ENCODE measurements at places on chromosomes 4 and X.

- DNase-seq = no peak
Observed at GRCh38 chr4:159349332-159349731, 246.5 kb downstream of the RAPGEF2 start.

DNA sequence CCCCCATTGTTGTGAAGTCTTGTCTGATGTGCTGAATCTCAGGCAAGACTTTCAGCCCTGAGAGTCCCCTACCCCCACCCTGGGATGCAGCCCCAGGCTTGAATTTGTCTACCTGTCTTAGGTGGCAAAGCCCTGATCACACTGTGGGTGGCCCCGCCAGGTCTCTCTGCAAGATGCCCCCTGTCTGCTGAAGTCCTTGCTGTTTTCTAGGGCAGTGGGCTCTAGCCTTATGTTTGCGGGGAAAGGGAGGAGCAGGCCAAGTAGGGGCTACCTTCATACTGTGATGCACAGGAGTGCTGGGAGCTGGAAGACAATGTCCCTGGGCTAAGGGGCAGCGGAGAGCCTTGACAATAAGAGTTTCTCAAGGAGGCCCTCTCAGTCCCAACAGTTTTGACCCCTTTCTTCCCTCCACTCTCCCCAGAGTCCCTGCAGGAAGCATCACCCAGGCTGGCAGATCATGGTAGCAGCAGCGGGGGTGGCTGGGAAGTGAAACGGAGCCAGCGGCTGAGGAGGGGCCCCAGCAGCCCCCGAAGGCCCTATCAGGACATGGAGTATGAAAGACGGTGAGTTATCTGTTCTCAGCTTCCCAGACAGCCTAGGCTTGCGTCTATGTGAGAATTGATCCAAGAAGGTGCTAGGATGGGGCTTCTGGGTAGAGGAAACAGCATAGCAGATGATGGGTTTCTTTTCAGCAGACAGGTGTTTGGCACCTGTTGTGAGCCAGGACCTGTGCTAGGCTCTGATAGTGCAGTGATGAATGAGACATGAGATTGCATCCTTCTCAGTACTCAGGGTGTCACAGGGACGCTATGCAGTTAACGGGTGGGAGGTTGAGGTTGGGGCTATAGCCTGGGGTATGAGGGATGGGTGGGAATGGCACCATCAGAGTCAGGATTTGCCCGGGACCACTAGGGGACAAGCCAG, 2.2 kb downstream of the RBM10 start:
- DNase-seq = no peak

DNA sequence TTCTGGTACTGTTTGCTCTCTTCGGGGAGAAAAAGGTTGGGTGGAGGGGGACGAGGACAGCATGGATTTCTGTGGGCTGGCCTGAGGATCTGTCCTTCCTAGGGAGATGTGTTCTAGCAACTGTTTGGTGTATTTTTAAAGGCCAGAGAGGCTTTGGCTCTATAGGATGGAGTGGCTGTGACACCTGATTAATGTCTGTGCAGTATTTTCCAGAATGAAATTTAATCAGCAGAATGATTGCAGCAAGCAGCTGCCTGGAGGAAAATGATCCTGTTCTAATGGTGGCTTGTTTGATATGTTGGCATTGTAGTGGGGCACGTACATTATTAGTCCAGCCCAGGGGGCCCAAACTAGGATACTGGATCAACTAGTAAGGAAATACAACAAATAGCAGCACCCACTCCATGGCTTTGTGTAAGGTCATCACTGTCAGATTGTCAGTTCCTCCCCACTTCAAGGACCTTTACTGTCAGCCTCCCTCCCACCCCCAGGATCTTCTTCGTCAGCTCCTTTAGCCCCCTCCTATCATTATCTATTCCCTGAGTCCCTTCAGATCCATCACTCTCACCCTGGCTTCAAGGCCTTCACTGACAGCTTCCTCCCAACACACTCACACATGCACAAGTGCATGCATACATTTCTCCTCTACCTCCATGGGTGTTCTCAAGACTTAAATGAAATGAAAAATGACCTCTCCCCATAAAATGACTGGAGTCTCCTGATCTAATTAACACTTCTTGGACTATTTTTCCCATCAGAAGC, 10.4 kb upstream of the TMEM255A start:
- no peak for DNase-seq

DNA sequence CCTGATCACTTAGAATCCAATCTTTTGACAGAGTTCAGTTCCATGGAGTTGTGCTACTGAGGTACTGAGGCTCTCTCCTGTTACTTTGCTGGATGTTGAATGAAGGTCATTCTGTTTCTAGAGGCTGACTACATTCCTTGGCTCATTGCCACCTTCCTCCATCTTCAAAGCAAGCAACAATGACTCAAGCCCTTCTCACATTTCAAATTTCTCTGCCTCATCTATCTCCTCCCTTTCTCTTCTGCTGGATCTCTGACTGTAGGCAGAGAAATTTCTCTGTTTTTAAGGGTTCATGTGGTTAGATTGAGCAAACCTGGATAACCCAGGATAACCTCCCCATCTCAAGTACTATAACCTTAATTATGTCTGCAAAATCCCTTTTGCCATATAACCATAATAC, 775.4 kb downstream of the STPG2 start:
- DNase-seq = no peak

DNA sequence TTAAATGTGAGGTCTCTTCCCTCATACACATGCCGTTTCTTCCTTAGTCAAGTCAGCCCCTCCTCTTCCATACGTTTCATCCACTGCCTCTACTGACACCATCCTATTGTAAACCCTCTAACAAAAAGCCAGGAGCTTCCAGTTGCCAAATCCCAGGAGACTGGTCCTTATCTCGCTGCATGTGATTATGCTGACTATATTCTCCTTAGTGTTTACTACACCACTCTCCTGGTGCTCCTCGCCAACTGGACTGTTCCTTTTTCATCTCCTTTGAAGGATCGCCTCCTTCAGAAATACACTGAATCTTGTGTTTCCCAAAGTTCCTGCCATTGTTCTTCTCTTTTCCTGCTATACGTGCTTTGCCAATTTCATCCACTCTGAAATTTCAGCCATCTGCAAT, 27.7 kb downstream of the MAML3 start:
- no peak for DNase-seq

GRCh38 chrX:115390078-115390477, 100.6 kb downstream of the LUZP4 start:
- DNase-seq = no peak

- no peak for DNase-seq
Observed at GRCh38 chr4:8316911-8317351, 47.4 kb downstream of the HTRA3 start.

GRCh38 chr4:6340446-6341015, 70.9 kb downstream of the WFS1 start:
- DNase-seq = no peak

DNA sequence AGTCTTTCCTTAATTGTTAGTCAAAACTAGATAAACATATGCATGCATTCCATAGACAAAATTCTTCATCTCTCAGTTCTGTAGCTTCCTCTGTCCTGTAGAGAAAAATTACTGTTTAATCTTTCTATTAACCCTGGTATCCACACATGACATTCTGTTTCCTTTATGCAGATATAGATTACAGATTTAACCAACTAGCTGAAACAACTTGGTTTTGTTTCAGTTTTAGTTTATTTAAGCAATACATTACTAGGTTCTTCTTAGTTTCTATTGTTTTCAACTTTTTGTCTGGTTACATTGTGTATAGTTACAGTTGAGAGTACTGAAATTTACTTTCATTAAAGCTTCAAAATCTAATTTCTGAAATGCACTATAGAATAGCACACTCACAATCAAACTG, 933.9 kb upstream of the EPHA5 start:
- DNase-seq = no peak

GRCh38 chr4:96175871-96176270, 336.0 kb downstream of the PDHA2 start:
- no peak for DNase-seq

DNA sequence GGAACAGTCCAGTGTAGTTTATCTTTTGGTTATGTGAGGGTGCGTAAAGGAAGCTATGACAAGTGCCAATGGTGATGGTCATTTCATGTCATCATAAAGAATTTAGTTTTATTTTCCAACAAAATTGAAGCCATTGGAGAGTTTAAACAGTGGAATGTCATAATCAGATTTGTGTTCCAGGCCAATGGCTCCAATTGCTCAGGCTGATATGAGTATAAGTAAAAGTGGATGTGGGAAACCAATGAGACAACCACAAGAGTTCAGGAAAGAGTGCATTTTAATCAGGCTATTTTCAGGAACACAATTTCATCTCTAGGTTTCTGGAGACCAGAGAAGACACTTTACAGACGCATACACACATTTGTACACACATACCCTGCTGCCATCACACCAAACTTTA, 20.7 kb downstream of the SPANXC start:
- no peak for DNase-seq

DNA sequence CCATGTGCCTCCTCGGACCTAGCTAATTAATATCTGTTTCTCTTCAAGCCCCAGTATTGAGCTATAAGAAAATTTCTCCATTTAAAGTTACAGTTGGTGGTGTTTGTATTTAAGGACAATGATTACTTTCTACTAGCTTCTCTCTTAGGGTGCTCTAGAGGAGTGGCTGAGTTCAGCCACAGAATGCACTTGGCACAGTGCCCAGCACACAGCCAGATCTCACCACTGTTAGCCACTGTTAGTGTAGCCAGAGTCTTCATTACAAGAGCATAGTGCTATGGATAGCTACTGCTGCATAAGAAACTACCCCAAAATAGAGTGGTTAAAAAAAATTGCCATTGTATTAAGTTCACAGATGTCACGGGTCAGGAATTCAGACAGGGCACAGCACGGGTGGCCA, 421.3 kb downstream of the BCOR start:
- no peak for DNase-seq

DNA sequence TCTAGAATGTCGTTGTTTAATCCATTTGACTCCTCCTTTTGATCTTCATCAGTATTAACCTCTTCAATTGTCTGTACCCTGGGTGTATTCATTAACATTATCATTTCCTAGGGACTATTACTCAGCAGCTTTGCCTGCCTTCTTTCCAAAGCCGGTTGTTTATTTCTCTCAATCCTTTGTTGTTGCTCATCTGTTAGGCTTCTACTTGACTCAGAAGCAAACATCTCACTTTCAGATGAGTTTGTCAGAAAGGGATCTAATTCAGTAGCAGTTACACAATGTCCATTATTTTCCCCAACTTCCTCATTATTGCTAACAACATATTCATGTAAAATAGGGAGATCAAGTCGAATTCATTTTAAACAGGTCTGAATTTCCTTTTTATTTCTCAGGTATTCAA, 22.1 kb upstream of the HSD17B10 start:
- DNase-seq = no peak

DNA sequence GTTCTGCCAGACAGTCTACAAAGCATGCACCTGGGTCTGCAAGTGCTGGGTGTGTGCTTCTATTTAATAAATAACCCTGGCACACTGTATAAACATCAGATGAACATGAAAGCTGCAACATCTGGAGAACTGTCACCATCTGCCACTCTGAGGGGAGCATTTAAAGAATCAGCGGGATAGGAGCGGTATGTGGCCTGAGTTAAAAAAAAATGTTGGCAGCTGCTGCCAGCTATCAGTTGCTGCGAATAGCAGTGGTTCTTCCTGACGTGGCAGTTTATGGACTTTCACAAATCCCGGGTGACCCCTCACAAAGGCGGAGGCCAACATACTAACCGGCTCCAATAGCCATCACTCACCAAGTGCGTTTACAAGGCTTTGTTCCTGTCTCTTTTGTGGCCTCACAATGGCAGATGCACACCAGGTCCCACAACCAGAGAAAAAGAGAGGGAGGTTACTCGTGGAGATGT, 95.1 kb downstream of the RASL11B start:
- DNase-seq = no peak

DNA sequence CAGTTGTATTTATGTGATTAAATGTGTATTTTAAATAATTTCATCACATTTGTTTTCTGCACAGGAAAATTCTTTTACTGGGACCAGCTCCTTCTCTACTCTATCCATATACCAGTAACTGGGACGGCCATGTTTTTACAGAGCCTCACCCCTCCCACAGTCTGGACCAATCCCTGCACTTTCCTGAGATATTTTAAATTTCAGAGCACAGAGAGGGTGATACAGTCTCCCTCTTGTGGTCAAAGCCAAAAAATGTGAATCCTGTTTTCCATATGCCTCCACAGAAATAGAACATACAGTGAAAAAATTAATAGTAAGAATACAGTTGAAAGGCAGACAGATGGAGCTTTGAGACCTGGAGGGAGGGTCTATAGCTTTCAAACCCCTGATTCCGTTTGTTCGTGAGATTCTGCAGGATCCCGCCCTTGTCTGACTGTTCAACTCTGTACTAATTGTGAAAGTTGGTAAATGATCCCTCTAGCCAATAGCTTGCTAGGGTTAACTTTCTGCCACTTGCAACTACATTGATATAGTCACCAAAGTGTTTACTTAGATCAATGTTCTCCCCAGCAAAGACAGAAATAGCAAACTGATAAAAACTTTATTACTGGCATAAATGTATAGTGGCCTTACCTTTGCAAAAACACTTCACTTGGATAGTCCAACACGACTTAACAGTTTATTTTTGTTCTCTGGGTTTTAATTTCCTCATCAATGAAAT, 172.2 kb downstream of the PPARGC1A start:
- DNase-seq = no peak

- no peak for DNase-seq
Observed at GRCh38 chr4:98778206-98778605, 119.8 kb upstream of the TSPAN5 start.

- no peak for DNase-seq
Observed at GRCh38 chr4:124515591-124515990, 196.9 kb downstream of the ANKRD50 start.

Data from iPS DF 19.7 (cell line).